ENCODE measurements at places on chromosomes 5 and 9. TPM values are rescaled to one million over a fixed set of nuclear protein-coding genes. Genes with fewer than 3 reads are reported as not detected.

CDH9 gene
- not detected for total RNA-seq

SURF6 gene
- total RNA-seq, result 16.9 TPM

LRRC19 gene
- not detected for total RNA-seq

CA9 gene
- 1.6 TPM for total RNA-seq

SAXO1 gene
- 0.31 TPM for total RNA-seq

TMEM215 gene
- total RNA-seq, result not detected

RARS1 gene
- total RNA-seq, result 101 TPM

HMCN2 gene
- not detected for total RNA-seq

- DNase-seq, result no peak
- no peak overlapping the region for H3K27ac ChIP-seq
- H3K27me3 ChIP-seq, result peaks cover 9% of the 10 kb centered on the region
- H3K36me3 ChIP-seq, result peaks cover 2% of the 10 kb centered on the region
These were observed 3.1 kb upstream of the RABL6 start for GRCh38 chr9:136804509-136805206.

DNA sequence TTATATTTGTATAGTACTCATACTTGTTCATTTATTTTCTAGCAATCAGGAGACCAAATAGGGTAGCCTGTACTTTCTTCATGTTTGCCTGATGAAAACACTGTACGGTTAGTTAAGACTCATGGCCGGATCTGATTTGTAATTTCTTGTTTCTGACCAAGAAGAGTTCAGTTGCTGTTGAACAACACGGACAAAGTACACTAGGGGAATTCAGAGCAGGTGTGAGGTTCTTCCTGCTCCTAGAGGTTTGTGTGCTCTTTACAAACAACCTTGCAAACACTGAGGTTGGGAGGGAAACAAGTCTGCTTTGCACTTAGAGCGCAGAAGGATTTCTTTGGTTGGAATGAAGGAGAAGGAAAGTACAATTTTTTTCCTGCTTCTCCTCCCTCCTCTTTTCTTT is 69.7 kb downstream of the TRIO start:
- DNase-seq, result no peak
- H3K27me3 ChIP-seq, result peaks cover 9% of the 10 kb centered on the region
- H3K36me3 ChIP-seq, result no peaks in the 10 kb centered on the region
- no peak overlapping the region for H3K27ac ChIP-seq
- no peak overlapping the region for H3K4me3 ChIP-seq

DNA sequence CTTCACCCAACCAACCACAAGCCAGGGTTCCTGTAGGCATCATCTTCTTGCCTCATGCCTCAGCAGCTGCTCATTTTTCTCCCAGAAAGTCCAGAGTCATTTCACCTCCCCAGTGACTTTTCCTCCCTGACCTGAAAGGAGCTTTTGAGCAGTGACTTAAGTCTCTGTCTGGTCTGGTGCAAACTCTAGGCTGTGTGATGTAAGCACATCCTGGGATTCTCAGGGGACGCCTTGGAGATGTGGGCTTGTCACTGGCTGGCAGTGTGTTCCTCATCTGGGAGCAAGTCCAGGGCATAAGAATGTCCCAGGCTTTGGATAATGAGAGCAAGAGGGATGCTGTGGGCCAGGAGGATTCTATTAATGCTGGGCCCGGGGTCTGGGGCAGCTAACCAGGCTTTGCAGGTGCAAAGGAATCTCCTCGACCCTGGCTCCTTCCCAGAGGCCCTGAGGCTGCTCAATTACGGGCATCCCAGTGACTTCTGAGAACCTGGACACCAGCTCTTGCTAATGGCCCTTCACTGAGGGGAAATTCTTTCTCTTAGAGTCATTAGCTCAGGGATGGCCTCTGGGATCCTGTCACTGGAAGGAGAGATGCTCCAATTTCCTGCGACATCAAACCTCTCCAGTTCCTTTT is 211.0 kb upstream of the PANK3 start:
- H3K4me3 ChIP-seq, result no peak overlapping the region
- no peaks in the 10 kb centered on the region for H3K36me3 ChIP-seq
- H3K4me1 ChIP-seq, result peaks cover 19% of the 10 kb centered on the region
- H3K27ac ChIP-seq, result no peak overlapping the region
- H3K27me3 ChIP-seq, result peaks cover 7% of the 10 kb centered on the region

DNA sequence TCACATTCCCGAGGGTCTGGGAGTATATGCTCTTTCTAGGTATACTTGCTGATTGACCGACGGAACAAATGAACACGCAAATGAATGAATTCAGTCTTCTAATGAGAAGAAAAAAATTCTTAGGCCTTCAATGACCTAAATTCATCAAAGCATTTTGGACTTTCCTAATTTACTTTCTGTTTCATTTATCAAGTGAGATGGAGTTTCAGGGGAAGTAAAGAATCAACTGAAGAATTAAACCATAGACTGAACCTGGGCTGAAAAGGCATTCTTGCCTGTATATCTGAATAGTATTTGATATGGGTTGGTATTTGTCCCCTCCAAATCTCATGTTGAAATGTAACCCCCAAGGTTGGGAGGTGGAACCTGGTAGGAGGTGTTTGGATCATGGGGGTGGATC is 64.1 kb downstream of the ZFAND5 start:
- H3K36me3 ChIP-seq, result no peaks in the 10 kb centered on the region
- H3K4me1 ChIP-seq, result peaks cover 28% of the 10 kb centered on the region
- no peak for DNase-seq
- H3K27me3 ChIP-seq, result no peaks in the 10 kb centered on the region

DNA sequence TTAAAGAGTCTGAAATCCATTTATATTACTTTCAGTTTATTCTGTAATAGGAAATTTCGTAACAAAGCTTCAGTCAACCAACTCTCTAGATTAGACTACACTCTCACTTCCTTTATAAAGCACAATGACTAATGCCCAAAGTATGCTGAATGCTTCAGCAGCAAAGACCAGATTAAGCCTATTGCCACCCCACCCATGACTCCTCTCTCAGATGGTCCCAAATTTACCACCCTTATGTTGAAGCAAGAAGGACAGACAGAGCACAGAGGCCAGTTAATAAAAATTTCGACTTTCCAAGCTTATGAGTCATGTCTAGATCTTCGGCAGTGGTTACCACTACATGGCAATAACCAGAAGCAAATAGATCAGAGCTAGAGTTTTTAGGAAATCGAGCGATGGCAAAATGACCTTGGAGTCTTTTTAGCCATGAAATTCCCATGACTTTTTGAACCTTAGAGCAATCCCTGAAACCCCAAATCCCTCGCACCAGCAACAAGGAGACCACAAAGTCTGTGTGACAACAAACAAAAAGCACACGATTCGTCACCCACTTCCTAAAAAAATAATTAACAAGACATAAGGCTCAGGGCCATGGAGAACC is 287.8 kb upstream of the RASA1 start:
- H3K27me3 ChIP-seq, result peaks cover 5% of the 10 kb centered on the region
- H3K4me3 ChIP-seq, result no peak overlapping the region
- H3K4me1 ChIP-seq, result no peaks in the 10 kb centered on the region
- no peaks in the 10 kb centered on the region for H3K36me3 ChIP-seq

GRCh38 chr9:84002344-84002743 is 21.7 kb downstream of the RMI1 start:
- H3K27me3 ChIP-seq, result no peaks in the 10 kb centered on the region
- no peak for DNase-seq
- no peak overlapping the region for H3K27ac ChIP-seq
- no peak overlapping the region for H3K4me3 ChIP-seq

GRCh38 chr9:2764353-2764752 is 47.0 kb downstream of the KCNV2 start:
- H3K27me3 ChIP-seq, result no peaks in the 10 kb centered on the region
- peak overlapping the region; percentile 81 for H3K27ac ChIP-seq
- no peak overlapping the region for H3K4me3 ChIP-seq
- H3K36me3 ChIP-seq, result peaks cover 55% of the 10 kb centered on the region
- peaks cover 23% of the 10 kb centered on the region for H3K4me1 ChIP-seq

GRCh38 chr5:111931655-111932054 is 174.7 kb upstream of the NREP start:
- H3K36me3 ChIP-seq, result no peaks in the 10 kb centered on the region
- H3K27ac ChIP-seq, result no peak overlapping the region
- H3K4me1 ChIP-seq, result no peaks in the 10 kb centered on the region
- no peaks in the 10 kb centered on the region for H3K27me3 ChIP-seq
- H3K4me3 ChIP-seq, result no peak overlapping the region
- no peak for DNase-seq

GRCh38 chr5:68258531-68258930 is 43.0 kb downstream of the PIK3R1 start:
- H3K27me3 ChIP-seq, result no peaks in the 10 kb centered on the region
- peak overlapping the region; percentile 59 for H3K27ac ChIP-seq
- no peak overlapping the region for H3K4me3 ChIP-seq
- H3K36me3 ChIP-seq, result no peaks in the 10 kb centered on the region

GRCh38 chr5:72020161-72020983 is 86.9 kb upstream of the MAP1B start:
- peaks cover 1% of the 10 kb centered on the region for H3K4me1 ChIP-seq
- no peak for DNase-seq
- H3K27ac ChIP-seq, result no peak overlapping the region
- no peak overlapping the region for H3K4me3 ChIP-seq
- H3K36me3 ChIP-seq, result no peaks in the 10 kb centered on the region

DNA sequence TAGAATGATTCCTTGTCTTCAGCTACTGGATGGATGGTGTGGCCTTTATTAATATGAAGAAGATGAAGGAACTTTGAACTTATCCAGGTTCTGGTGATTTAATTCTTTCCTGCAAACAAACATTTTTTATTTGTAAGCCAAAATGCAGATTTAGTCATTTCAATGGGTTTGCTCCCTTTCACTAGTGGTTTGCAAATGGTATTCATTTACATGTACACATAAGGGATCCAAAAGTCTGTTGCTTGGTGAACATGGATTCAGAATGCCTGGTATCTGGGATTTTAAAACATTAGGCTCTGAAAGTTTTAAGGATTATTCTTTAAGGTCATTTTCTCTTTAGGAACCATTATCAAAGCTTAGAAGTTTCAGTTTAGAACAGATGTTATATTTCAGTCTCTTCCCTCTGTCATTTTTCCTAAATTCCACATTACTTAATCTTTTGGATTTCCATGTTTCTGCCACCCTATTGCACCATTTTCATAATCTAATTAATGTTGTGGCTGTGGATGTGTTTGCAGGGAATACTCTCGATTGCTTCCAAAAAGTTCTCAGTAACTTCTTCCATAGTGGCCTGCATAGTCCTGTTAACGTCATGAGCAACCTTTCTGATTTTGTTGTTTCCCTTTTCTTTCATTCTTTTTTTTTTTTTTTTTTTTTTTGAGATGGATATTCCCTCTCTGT is 10.1 kb downstream of the TTC1 start:
- peaks cover 14% of the 10 kb centered on the region for H3K36me3 ChIP-seq
- H3K27ac ChIP-seq, result no peak overlapping the region
- no peaks in the 10 kb centered on the region for H3K27me3 ChIP-seq

DNA sequence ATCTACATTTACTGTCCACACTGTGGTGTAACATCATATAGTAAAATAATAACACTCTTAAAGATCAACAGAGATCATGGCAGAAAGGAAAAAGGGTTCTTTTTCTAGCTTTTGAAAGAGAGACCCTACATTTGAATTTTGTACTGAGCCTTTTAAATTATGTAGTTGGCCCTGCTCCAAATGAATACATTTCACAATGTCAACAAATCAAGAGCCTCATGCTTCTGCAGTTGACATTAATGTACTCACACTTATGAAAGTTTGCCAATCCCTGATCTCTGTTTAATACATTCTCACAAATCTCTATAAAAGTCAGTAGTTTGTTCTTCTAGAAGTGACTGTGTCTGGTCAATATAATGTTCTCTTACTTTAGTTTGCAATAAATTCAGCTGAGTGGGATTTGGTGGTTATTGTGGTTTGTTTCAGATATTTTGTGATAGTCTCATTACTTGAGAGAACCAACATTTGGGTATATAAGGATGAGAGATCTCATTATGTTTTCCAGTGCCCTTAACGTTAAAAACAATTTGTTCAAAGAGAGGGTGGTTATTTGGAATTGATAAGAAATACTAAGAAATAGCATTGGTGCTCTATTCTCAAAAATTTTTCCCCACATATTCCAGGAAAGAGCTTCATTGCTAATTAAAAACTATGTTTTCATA is 277.8 kb upstream of the FTMT start:
- H3K36me3 ChIP-seq, result no peaks in the 10 kb centered on the region
- H3K27me3 ChIP-seq, result no peaks in the 10 kb centered on the region
- no peaks in the 10 kb centered on the region for H3K4me1 ChIP-seq
- H3K4me3 ChIP-seq, result no peak overlapping the region

GRCh38 chr9:70421272-70422180 is 7.1 kb upstream of the KLF9 start:
- H3K4me3 ChIP-seq, result peak overlapping the region; percentile 92
- DNase-seq, result peak; percentile 48
- H3K36me3 ChIP-seq, result no peaks in the 10 kb centered on the region
- H3K27me3 ChIP-seq, result no peaks in the 10 kb centered on the region

DNA sequence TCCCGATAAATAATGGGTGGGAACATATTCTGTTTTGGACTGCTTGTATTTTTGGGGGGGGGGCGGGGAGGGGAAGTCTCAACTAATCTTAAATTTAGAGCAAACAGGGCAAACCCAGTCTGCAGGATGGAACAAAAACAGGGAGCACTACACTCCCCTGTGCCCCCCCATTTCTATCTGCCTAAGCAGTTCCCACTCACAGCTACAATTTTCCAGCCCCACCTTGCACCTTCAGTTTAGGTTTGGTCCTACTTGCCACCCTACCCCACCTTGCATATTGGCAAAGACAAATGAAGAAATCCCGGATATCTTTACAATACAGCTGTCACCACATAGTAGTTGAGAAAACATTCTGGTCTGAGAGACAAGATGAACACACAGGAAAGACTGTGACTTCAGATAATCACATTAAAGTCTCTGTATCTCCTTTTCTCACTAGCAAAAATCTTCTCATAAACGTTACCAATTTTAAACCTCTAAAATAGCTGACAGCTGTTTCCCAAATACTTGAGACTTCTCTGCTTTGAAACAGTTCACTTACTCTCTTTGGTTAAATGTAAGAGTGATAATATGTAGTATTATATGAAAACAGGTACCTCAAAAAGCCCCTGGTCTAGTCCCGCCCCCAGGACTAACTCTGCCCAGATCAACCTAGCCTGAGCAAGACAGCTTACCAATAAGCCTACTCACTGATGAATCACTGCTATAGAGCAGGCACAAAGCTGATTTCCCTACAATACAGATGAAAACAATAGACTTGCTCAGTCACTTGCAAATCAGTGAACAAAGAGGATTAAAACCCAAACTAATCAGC is 5.2 kb upstream of the RAPGEF6 start:
- peak overlapping the region; percentile 85 for H3K27ac ChIP-seq
- peak; percentile 84 for DNase-seq
- peak overlapping the region; percentile 13 for H3K4me3 ChIP-seq
- H3K4me1 ChIP-seq, result peaks cover 25% of the 10 kb centered on the region
- peaks cover 9% of the 10 kb centered on the region for H3K36me3 ChIP-seq

DNA sequence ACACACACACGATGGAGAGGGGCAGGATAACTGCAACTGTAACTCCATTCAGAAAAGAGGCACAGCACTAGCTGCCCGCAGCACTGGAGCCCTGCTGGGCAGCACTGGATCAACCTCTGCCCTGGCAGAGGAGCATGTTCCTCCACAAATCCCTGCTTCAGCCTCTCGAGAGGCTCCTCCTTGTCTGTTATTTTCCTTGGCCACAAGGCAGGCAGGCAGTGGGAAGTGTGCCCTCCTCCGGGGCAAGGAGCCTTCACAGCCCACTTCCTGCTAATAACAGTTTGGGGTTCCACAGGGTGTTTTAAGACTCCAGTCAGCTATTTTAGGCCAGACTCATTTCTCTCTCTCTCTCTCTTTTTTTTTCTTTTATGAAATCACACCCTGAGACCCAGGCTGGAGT is 11.8 kb downstream of the FXN start:
- no peak overlapping the region for H3K27ac ChIP-seq
- no peak overlapping the region for H3K4me3 ChIP-seq
- DNase-seq, result no peak
- peaks cover 10% of the 10 kb centered on the region for H3K4me1 ChIP-seq

All from activated CD4-positive, alpha-beta memory T cell treated with anti-CD3 and anti-CD28 coated beads for 36 hours (primary cell).